T-helper 17 cell (primary cell): ENCODE measurements at places on chromosomes 7 and 10. TPM values are rescaled to one million over a fixed set of nuclear protein-coding genes. Genes with fewer than 3 reads are reported as not detected.

DNA sequence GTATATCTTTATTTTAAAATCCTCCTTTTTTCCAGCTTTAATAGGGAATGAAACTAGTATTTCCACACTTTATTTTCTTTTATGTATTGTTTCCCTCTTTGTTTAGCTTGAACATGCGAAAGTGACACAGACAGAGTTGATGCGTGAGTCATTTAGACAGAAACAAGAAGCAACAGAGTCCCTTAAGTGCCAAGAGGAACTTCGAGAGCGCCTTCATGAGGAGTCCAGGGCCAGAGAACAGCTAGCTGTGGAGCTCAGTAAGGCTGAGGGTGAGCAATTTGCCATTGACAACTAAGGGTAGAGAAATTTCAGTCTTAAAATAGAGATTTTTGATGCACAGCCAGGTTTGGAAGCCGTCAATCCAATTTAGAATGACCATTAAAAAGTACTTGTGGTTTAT, 73.1 kb downstream of the CYP51A1 start:
- DNase-seq, result no peak
- H3K4me1 ChIP-seq, result peaks cover 5% of the 10 kb centered on the region
- H3K36me3 ChIP-seq, result peaks cover 3% of the 10 kb centered on the region
- H3K27me3 ChIP-seq, result no peaks in the 10 kb centered on the region

GRCh38 chr10:74076961-74077360, 73.7 kb downstream of the AP3M1 start:
- peaks cover 27% of the 10 kb centered on the region for H3K4me1 ChIP-seq
- peaks cover 8% of the 10 kb centered on the region for H3K36me3 ChIP-seq
- DNase-seq, result no peak
- H3K4me3 ChIP-seq, result no peak overlapping the region
- H3K27ac ChIP-seq, result peak overlapping the region; percentile 76

- no peaks in the 10 kb centered on the region for H3K36me3 ChIP-seq
- H3K4me1 ChIP-seq, result no peaks in the 10 kb centered on the region
- no peak overlapping the region for H3K4me3 ChIP-seq
- no peak overlapping the region for H3K27ac ChIP-seq
These were observed 325.1 kb upstream of the PLXDC2 start for GRCh38 chr10:19491166-19491565.

- H3K4me1 ChIP-seq, result peaks cover 8% of the 10 kb centered on the region
- H3K27ac ChIP-seq, result no peak overlapping the region
- no peak overlapping the region for H3K4me3 ChIP-seq
- no peak for DNase-seq
These were observed 134.4 kb downstream of the SH3PXD2A start for GRCh38 chr10:103720964-103721335.

- no peak overlapping the region for H3K27ac ChIP-seq
- no peak for DNase-seq
- no peaks in the 10 kb centered on the region for H3K4me1 ChIP-seq
These were observed 92.0 kb upstream of the LRRTM3 start for GRCh38 chr10:66833861-66834260.

DNA sequence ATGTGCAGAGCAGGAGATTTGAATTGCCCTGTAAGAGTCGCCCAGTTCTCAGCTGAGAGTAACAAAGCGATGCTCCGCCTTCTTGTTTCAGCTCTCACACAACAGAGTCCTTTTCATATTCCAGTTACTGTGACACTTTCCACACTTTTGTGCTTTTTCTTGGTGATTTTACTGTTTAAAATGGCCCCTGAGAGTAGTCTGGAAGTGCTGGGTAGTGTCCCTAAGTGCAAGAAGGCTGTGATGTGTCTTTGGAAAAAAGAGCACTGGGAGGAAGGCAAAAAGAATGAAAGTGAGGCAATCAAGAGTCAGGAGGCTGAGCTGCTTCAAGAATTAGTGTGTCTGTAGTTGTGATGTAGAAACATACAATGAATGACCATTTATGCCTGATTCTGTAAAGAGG, 201.2 kb upstream of the SEMA3E start:
- DNase-seq, result no peak
- no peaks in the 10 kb centered on the region for H3K27me3 ChIP-seq
- no peaks in the 10 kb centered on the region for H3K4me1 ChIP-seq
- no peaks in the 10 kb centered on the region for H3K36me3 ChIP-seq
- no peak overlapping the region for H3K4me3 ChIP-seq

GRCh38 chr7:6658618-6659345, 21.7 kb downstream of the ZNF316 start:
- peaks cover 4% of the 10 kb centered on the region for H3K36me3 ChIP-seq
- peaks cover 4% of the 10 kb centered on the region for H3K4me1 ChIP-seq
- peaks cover 5% of the 10 kb centered on the region for H3K27me3 ChIP-seq
- no peak overlapping the region for H3K4me3 ChIP-seq
- DNase-seq, result no peak
- H3K27ac ChIP-seq, result peak overlapping the region; percentile 37

- no peaks in the 10 kb centered on the region for H3K27me3 ChIP-seq
- no peaks in the 10 kb centered on the region for H3K4me1 ChIP-seq
- H3K27ac ChIP-seq, result no peak overlapping the region
These were observed 24.0 kb downstream of the AGK start for GRCh38 chr7:141575164-141575563.

DNA sequence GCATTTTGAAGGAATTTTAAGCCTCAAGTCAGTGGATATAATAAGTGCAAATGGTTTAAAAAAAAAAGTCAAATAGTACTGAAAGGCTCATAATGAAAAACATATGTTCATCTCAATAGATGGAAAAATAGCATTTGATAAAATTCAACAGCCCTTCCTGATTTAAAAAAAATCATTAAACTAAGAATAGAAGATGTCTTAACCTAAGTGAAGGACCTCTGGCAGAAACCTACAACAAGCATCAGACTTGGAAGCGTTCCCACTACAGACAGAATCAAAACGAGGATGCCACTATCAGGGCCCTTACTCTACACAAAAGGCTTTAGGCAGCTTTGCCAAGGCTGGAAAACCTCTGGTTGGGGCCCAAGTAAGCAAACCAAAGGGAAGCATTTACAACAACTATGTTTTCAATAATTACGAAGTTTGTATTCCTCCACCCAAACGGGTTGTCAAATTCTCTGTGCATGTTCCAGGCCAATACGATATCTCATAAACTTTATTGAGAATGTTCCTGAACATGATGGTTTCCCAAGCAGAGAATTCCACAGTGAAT, 45.1 kb downstream of the CYTH3 start:
- H3K4me3 ChIP-seq, result no peak overlapping the region
- no peaks in the 10 kb centered on the region for H3K27me3 ChIP-seq
- no peak for DNase-seq
- H3K27ac ChIP-seq, result no peak overlapping the region
- H3K4me1 ChIP-seq, result peaks cover 25% of the 10 kb centered on the region

DNA sequence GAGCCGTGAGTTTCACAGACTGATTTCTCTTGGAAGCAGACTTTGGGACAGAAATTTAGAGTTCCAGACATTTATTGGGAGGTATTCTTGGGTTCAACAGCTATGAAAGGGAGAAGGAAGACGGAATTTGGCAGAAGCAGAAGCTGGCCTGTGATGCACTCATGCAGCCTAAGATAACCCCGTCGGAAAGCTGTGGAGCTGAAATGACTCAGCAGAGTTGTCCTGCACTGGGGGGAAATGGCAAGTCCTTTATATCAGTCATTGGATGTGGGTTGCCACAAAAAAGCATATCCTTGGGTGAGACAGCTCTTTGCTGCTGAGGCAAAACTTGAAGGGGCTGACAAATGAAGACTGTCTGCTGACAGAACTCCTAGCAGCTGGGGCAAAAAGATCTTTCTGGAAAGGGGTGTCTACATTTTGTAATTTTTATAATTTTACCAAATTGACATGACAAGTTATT, 11.5 kb upstream of the MICU1 start:
- no peak overlapping the region for H3K27ac ChIP-seq
- H3K36me3 ChIP-seq, result peaks cover 6% of the 10 kb centered on the region
- H3K4me1 ChIP-seq, result no peaks in the 10 kb centered on the region
- no peak overlapping the region for H3K4me3 ChIP-seq

DNA sequence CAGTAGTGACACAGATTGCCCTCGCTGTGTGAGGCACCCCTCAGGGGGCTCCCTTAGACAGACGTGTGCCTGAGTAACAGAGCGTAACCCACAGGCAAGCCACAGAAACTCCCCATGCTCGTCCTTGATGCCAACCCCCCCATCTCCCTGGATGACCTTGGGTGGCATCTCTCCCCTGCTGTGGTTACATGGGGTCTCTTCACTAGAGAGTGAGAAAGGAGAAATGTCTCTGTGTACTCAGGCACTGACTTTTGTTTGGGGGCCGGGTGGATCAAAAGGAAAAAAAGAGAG, 1.1 kb upstream of the ASB10 start:
- H3K27me3 ChIP-seq, result no peaks in the 10 kb centered on the region
- H3K4me1 ChIP-seq, result peaks cover 8% of the 10 kb centered on the region
- no peak for DNase-seq
- no peak overlapping the region for H3K27ac ChIP-seq
- H3K4me3 ChIP-seq, result no peak overlapping the region
- no peaks in the 10 kb centered on the region for H3K36me3 ChIP-seq

GRCh38 chr10:17981766-17982380, 30.2 kb downstream of the SLC39A12 start:
- peaks cover 10% of the 10 kb centered on the region for H3K27me3 ChIP-seq
- no peak overlapping the region for H3K27ac ChIP-seq
- H3K4me3 ChIP-seq, result no peak overlapping the region
- no peaks in the 10 kb centered on the region for H3K4me1 ChIP-seq
- DNase-seq, result no peak

GRCh38 chr10:100913470-100913865, 705 bp downstream of the SLF2 start:
- H3K4me1 ChIP-seq, result peaks cover 27% of the 10 kb centered on the region
- peak overlapping the region; percentile 98 for H3K4me3 ChIP-seq
- no peaks in the 10 kb centered on the region for H3K27me3 ChIP-seq
- DNase-seq, result no peak

DNA sequence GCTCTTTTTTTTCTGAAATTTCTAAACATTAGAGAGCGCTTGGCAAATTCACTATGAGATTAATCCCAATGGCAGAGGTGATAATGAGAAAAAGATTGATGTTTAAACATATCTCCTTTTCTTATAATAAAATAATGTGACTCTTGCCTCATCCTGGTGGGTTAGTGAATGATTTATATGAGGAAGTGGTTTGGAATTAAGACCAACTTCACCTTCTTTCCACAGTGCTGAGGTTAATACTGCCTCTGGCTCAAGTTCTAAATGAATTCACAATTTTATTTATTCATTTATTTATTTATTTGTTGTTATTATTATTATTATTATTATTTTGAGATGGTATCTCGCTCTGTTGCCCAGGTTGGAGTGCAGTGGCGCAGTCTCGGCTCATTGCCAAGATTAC, 40.5 kb upstream of the ADO start:
- no peaks in the 10 kb centered on the region for H3K27me3 ChIP-seq
- H3K27ac ChIP-seq, result no peak overlapping the region
- H3K4me3 ChIP-seq, result no peak overlapping the region

Gene PTF1A
- total RNA-seq, result not detected

Gene LRRC17
- 0.86 TPM for total RNA-seq

Gene CLRN3
- not detected for total RNA-seq

Gene TUBGCP2
- total RNA-seq, result 73.6 TPM

Gene CAMK2B
- 0.31 TPM for total RNA-seq

Gene TSPAN33
- 3.8 TPM for total RNA-seq

Gene NPY
- total RNA-seq, result not detected

Gene SLC26A5
- not detected for total RNA-seq
